ENCODE measurements at places on chromosomes 2 and 18.

GRCh38 chr2:152171718-152172117 lies 3.8 kb downstream of the STAM2 start:
- DNase-seq: no peak

GRCh38 chr2:194090251-194090905 lies 1566.6 kb upstream of the SLC39A10 start:
- no peak for DNase-seq

DNA sequence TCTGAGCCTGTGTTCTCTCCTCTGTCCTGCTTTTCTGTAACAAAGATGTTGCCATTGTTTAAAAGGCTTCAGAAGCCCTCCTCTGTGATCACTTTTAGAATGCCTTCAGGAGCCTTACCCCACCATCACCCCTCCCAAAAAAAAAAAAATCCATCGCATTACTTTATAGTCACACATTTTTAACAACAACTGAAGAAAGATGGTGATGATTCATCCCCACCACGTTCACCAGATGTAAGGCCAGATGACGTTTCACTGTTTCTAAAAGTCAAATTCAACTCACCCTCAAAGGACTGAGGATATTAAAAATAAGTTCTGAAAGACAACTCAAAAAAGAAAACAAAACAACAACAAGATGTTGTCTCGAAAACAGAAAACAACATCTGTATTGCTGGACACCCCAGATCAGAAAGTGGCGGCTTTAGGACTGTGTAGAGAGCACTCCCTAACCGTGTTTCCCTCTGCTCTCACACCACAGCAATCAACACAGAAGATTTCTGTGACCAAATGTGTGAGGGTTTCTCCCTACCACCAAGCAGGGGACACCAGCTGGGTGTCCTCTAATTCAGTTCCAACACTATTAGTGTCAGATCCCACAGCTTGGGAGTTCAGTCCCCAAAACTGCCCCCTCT lies 61.9 kb upstream of the CREB1 start:
- DNase-seq: no peak

- DNase-seq: no peak
Measured at GRCh38 chr2:24508878-24509277, 17.8 kb downstream of the NCOA1 start.

- DNase-seq: no peak
Measured at GRCh38 chr18:10412933-10413332, 41.5 kb upstream of the APCDD1 start.

DNA sequence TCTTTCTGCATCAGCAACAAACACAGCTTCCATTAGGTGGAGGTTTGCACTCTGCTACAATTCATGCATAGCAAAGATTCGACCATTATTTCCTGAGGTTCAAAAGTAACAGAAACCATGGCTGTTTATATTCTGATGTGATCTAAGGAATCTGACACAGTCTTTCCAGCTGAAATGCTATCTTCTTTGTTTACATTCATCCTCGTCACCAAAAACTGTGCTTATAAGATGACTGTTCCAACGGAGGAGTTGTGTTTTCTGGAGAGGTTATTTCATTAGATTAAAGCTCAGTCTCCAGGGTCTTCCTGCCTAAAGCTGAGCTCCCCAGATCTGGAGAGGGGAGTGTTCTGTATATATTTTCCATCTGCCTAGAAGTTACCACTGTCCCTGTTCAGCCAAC lies 45.1 kb upstream of the LYPD6B start:
- no peak for DNase-seq

- no peak for DNase-seq
Measured at GRCh38 chr18:29181151-29181901, 1004.4 kb upstream of the CDH2 start.

DNA sequence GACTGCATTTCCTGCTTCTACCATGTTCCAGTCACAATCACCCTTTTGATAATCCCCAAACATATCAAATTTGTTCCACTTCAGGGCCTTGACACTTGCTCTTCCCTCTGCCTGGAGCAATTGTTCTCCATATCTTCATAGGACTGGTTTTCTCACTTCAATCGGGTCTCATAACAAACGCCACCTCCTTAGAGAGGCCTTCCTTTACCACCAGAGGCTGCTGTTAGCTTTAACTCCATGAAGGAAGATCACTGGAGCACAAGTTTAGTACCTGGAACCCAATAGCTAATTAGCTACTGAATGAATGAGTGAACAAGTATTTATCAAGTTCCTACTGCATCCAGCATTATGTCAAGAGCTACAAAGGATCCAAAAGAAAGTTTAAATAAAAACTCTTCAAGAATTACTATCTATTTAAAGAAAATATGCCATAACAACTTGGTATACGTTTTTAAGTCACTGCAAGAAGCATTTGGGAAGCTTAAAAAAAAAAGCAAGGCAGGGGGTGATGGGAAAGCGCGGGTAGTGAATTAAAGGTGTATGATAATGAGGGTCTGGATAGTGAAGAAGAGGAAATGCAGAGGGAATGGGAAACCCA lies 58.8 kb downstream of the BAZ2B start:
- no peak for DNase-seq

DNA sequence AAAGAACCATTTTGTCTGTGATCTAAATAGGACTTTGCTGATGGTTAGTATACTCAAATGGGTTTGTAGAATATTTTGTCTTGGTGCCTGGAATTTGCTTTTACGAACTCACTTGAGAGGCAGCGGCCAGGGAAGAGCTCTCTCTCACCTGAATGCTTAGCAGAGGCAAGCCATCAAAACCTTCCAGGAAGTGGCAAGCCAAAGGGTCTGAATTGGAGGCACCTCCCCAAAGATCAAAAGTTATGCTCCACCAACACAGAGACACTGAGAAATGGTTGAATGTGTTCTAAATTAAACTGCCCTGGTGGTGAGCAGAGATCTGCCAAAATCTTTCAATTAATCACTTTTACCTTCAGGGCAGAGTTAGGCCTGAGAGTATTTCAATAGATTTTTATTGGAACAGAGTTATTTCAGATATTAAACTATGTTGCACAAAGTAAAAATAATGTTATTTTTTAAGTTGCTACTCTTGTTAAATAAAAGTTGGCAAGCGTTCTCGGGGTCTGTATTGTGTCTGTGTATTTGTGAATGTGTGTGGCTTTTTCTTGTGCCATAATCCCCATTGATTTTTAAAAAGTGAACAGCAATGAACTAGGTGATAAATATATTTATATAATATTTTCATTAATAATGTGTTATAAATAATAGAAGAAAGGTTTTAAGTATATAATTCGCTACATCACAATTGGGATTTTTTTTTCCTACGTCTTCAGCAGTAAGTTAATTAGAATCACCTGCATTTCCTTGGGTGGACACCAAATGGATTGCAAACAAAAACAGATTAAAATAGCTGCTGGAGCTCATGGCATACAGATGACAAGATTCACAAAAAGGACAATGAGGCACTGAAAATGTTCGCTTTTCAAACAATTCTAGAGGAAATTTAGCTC lies 416.1 kb downstream of the ARHGAP15 start:
- no peak for DNase-seq

GRCh38 chr2:63721082-63721424 lies 120.6 kb upstream of the UGP2 start:
- no peak for DNase-seq

GRCh38 chr18:61154866-61155265 lies 178.4 kb upstream of the CDH20 start:
- no peak for DNase-seq

GRCh38 chr2:41990688-41991087 lies 57.1 kb upstream of the PKDCC start:
- no peak for DNase-seq

GRCh38 chr18:32672398-32672797 lies 100.4 kb downstream of the KLHL14 start:
- no peak for DNase-seq

GRCh38 chr18:4230450-4231168 lies 224.5 kb downstream of the DLGAP1 start:
- DNase-seq: no peak

DNA sequence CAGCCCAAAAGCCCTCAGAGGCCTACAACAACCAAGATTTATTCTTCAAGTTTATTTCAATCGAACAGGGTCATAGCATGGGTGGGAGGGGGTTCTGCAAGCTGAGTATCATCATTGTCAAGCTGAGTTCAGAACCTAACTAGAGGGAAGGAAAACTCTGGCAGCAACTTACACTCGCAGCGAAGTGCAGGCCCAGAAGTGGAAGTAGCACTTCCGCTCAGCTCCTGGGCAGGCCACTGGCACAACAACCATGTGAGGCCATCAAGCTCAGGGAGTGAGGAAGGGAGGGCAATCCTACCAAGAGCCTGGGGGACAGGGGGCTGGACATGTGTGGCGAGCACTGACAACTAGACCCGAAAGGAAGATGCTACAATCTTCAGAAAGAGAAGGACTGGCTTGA lies 4.8 kb downstream of the UXS1 start:
- DNase-seq: no peak

GRCh38 chr18:74115046-74115445 lies 32.6 kb downstream of the FBXO15 start:
- no peak for DNase-seq

DNA sequence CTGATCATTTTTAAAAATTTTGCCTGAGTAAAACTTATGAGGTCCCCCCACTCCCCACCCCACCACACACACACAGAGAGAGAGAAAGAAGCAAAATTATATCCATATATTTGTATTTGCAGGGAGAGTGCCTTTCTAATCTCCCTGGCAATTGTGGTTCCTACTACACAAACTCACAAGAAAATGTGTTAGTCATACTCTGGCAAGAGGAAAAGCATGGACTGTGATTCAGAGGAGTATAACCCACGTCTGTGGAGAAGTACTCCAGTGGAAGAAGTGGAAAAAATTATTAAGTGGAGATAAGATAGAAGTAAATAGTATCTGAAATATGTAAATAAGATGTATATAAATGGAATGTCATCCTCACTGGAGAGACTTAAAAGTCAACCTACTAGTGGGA lies 114.0 kb downstream of the DSEL start:
- no peak for DNase-seq

GRCh38 chr2:67649331-67650261 lies 252.5 kb downstream of the ETAA1 start:
- DNase-seq: no peak

- DNase-seq: no peak
Measured at GRCh38 chr2:11073776-11074175, 81.5 kb upstream of the SLC66A3 start.

- no peak for DNase-seq
Measured at GRCh38 chr2:708667-709066, 31.5 kb upstream of the TMEM18 start.

- DNase-seq: no peak
Measured at GRCh38 chr2:54872780-54873179, 149.3 kb downstream of the EML6 start.

DNA sequence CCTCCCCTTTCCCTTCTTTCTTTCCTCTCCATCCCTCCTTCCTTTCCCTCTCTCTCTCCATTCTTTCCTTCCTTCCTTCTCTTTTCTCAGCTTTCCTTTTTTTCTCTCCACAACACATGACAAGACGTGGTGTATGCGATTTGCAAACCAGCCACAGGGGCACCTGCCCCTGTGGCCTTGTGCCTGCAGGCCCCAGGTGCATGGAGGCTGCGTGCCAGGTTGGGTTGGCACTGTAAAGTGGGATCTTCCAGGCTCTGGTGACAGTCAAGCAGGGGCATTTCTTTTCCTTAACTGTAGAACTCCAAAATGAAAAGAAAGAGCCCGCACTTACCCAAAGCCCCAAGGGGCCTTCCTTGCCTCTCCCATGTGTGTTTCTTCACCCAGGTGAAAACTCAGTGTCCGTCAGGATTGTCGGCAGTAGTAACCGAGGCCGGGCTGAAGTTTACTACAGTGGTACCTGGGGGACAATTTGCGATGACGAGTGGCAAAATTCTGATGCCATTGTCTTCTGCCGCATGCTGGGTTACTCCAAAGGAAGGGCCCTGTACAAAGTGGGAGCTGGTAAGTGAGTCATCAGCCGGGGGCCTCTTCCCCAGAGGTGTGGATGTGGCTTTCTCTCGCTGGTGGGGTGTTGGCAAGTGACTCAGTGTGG lies 50.9 kb downstream of the MARCO start:
- DNase-seq: no peak

DNA sequence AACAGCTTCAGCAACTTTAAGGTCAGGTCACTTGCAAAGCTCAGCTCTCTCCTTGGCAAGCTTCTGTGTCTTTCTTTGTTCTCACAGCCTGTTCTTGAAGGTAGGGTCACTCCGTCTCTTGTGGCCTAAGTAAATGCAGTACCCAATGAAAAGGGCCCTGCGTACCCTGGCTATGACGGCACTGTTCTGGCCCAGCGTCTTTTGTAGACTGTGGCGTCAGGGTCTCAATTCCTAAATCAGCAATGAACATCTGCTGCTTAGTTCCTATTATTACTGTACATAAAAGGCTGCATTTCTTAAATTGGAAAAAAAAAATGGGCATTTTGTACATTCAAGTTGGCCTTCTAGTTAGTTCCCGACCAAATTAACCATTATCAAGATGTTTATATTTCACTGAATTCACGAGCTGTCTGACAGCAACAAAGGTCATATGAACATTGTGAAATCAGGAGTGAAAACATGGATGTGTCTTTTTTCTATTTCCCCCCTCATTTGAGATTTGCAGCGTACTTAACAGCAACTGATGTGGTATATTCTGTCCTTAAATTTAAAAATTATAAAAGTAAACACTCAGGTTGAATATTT lies 17.0 kb upstream of the MTCL1 start:
- no peak for DNase-seq

DNA sequence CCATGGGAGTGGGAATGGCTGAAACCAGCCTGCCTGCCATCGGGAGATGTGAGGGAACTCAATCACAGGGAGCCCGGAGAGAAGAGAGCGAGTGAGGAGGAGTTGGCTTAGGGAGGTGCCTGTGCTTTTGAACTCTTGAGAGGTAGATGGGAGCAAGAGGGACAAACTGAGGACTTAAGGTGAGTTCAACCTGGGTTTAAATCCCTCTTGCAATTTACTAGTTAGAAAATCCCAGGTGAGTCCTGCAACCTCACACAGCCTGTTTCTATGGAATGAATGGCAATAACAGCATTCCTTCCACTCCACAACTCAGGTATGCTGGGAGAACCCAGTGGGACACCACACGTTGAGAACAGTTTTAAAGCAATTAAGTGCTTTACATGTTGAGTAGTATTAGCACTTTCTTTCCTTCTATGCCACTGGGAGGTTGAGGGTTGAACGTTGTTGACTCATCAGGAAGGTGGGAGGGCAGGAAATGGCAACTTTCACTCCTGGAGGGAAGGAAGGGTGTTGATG lies 57.3 kb downstream of the VIT start:
- no peak for DNase-seq

- no peak for DNase-seq
Measured at GRCh38 chr2:237129625-237130263, 44.1 kb downstream of the COPS8 start.

GRCh38 chr2:176614049-176614448 lies 344.8 kb downstream of the MTX2 start:
- DNase-seq: no peak

DNA sequence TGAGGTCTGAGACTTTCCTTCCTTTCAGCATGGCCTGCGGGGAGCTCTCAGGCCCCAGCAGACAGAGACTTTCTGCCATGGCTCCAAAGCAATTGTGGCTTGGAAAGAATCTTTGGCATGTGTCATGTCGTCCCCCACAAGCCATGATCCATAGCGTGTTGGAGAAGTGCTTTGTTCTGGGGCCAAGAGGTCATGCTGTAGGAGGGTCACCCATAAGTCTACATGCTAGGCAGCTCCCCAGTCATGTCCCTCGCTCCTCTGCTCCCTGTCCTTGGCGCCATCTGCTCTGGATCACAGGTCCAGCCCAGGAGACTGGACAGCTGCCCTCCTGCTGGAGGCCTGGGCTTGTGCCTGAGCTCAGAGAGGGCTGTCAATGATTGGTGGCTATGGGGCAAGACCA lies 78.8 kb upstream of the LCLAT1 start:
- DNase-seq: no peak

All from activated CD8-positive, alpha-beta memory T cell treated with anti-CD3 and anti-CD28 coated beads, Interleukin-2, amount 50 U/mL, for 4 hours (primary cell).